ENCODE measurements at places on chromosomes 12 and 14.

DNA sequence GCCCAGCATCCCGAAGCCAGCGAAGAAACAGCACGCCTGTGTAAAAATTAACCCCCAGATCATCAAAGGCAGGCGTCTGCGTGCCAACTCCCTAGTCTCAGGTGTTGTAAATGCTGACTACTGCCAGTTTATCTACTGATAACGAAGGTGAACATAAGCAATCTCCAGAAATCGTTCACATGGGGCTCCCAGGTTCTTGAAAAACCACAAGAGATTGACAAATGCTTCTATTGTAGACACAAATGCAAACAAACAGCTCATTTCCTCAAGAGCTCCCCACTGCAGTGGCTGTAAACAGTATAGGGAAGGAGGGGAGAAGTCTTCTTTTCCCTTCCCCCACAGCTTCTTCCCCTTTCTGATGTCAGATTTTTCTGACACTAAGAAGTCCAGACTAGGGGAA lies 5.3 kb upstream of the PLEKHG3 start:
- DNase-seq = no peak

DNA sequence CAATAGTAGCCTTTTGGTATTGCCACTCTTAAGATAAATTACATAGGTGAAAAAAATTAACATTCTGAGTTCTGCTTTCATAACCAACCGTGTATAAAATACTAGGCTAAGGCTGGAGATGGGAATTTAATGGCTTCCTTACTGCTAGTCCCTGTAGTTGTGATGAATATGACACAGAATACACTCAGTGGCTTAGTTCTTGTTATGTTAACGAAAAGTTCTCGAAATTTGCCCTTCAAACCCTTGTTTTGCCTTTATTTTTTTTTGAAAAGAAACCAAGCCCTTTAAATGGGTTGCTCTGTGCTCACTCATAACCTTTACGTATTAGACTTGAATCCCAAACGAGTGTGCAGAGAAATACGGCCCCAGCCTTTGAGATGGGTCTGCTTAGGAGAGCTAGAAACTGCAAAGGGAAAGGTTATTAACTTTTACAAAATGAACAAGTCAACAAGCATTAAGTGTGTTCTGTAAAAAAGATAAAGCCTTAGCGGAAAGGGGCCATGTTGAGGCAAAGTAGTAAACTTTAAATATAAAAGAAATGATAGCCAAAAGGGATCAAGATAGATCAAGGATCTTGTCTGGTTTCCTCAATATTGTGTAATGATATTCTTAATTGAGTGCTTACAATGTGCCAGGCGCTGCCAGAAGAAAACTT lies 1.7 kb downstream of the NUDT4 start:
- no peak for DNase-seq

- DNase-seq = no peak
Measured at GRCh38 chr12:75823475-75823874, 208.1 kb downstream of the PHLDA1 start.

DNA sequence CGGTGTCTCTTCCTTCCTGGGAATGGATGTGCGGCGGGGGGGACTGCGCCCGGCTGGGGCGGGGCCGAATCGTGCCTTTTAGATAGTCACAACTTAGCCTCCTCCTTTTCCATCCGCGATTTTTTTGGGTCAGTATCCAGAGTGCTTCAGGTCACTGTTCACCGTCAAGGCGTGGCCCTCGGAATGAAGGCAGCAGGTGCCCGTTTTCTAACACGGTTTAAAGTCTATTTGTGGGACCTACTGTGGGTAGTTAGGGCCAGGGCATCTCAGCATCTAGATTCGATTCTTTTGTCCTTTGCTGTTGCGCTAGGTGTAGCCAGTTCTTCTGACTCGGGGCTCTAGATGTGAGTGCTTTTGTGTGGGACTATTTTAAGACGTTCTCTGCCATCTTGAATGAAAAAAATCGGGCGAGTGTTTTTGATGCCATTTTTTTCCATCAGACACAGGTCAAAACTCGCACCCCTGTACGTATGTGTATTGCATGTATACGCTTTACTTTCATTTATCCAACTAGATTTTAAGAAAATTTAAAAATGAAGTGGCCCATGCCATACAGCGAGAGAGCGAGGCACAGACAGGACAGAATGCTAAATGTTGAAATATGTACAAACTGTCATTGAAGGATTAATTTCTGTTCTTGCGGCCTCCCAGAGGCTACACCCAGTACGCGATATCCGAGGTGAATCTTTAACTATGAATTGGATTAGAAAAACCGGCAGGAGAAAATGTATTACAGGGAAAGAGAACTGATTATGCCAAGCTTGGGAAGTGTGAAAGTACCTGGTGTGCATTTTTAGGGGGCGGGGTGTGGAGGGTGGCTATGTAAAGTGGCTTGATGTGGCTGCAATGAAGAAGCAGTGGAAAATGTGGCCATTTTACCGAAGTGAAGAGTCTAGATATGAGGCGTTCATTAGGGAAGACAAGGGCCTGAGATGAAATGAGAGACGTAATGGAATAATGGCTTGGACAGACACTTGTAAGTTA lies 835 bp downstream of the VEZT start:
- peak; percentile 32 for DNase-seq

DNA sequence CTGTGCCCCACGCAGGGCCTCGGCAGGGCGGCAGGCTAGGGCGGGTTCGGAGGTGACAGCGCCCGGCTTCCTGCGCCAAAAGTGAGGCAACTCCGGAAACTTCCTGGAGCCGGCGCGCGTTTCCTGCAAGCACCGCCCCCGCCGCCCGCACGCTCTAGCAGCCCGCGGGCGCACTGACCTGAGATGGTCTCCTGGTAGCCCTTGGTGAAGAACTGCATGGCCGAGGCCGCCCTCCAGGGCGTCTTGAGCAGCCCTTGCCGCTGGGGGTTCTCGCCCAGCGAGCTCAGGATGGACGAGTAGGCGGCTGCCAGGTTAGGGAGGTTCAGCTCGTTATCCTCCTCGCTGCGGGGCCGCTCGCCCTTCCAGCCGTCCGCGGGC lies 494 bp downstream of the GCH1 start:
- peak; percentile 75 for DNase-seq

Measured in activated CD8-positive, alpha-beta memory T cell treated with anti-CD3 and anti-CD28 coated beads, Interleukin-2, amount 50 U/mL, for 4 hours (primary cell).